ENCODE measurements at places on chromosomes 7 and 10.

DNA sequence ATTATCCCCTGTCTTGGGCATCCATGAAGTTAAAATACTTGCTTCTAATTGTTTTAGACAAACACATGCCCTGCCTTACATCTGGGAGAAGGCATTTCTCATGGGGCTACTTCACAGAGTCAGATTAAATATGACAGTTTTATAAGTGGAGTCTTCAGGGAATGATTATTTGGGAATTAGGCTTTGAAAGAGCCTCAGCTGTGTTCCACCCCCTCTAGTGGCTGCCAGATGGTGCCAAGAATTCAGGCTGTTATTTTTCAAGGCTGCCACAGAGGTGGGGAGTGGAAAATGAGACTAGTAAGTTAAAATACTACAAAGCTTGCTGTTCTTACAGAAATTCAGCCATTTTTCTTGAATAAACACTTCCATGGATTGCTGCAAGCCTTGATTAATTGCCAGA, 45.8 kb upstream of the DNAH11 start:
- no peak for DNase-seq

GRCh38 chr10:7872041-7872442, 53.7 kb downstream of the TAF3 start:
- no peak for DNase-seq

DNA sequence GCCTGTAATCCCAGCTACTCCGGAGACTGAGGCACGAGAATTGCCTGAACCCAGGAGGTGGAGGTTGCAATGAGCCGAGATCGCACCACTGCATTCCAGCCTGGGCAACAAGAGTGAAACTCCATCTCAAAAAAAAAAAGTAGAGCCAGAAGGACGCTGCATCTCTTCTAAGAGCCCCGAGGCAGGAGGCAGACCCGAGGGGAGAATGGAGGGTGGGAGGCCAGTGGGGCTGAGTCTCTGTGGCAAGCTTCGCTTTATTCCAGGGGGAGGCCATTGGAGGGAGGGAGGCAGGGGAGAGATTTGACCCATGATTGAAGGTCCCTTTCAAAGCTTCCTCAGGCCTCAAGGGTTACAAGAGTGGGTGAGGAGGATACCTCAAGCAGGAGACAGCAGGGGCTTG, 18.7 kb downstream of the TTYH3 start:
- no peak for DNase-seq

DNA sequence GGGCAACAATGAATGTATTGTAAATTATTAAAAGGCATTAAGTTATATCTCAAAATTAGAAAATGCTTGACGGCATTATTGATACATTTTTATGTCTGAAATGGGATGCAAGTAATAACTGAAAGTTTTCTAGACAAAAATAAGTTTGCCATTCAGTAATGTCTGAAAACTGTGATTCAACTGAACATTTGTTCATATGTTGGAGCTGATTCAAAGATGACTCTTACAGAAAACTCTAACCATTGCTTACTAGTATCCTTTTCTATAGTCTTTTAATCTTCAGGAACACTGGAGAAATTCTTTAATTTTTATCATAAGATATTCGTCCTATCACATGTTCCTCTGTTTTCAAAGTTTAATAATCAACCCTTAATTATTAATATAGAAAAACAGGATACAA, 71.1 kb upstream of the TFEC start:
- no peak for DNase-seq

GRCh38 chr10:72010234-72010973, 46.2 kb downstream of the CHST3 start:
- no peak for DNase-seq

- no peak for DNase-seq
Measured at GRCh38 chr10:97302088-97302791, 9.8 kb upstream of the ARHGAP19 start.

- no peak for DNase-seq
Measured at GRCh38 chr10:127619546-127620325, 70.6 kb downstream of the NPS start.

GRCh38 chr7:155930061-155930460, 117.8 kb upstream of the SHH start:
- no peak for DNase-seq

DNA sequence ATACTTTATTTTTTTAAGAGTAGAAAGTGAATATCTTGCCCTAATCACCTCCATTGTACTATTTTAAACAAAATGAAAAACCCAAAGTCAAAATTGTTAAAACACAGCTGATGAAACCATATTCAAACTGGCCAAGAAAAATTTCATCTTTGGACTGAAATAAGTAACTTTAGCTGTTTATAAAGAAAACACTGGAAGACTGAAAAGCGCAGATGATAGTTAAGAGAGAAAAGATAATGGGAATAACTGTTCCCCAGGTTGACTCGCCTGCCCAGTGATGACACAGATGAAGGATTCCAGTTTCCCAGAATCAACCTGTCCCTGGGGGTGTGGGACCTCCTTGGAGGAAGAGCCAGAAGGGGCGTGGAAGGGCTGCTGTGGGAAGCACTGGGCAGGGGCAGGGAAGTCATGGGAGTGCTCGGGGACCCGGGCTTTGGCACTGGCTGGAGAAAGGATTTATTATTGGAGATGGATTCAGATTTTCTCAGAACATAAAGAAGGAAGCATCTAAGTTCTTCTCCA, 43.1 kb downstream of the DENND2A start:
- no peak for DNase-seq

DNA sequence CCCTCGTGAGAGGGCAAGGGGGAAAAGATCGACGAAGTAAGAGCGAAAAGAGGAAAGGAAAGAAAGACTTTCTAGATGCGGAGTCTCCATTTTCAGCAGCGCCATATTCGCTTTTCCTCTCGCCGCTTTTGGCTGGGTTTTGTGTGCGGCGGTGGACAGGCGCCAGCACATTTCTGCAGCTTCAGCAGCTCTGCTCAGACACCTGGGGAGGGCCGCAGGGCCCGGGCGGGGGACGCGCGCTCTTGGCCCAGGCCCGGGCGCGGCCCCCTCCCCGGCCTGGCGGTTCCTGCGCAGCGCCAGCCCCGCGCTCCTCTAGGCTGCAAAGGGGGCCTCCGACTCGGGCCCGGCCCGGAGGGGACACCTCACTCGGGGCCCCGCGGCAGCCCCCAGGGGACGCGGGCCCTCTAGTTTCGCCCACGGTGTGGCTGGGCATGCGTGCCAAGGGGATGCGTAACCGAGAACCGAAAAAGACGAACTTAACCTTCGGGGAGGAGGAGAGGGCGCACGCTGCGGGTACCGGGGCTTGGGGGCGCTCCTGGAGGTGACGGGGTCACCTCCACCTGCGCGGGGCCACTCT, 34.5 kb upstream of the EBLN1 start:
- DNase-seq: peak; percentile 63

GRCh38 chr7:110673148-110673547, 417.8 kb upstream of the LRRN3 start:
- DNase-seq: no peak

DNA sequence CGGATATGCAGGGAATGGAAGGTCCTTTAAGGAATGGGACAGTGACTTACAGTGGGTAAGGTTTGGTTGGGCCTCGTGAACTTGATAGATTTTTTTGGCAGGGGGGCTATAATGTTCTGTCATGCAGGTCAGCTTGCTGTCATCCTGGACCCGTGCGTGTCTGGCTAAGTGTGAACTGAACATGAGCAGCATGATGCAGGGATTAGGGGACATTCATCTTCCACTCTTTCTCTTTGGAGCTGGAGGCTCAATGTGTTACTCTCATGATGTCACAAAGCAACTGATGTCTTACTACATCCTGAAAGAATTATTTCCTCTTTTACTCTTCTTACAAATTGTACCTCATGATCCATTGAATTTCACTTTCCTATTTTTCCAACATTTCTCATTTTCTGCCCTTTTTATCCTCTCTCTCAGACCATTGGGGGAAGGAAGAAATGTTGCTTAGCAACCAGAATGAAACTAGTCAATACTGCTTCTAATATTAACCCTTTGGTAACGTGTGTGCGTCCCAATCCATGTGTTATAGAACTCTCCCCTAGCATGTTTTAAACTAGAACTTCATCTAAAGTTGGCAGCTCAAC, 549.1 kb downstream of the LRMDA start:
- DNase-seq: no peak

DNA sequence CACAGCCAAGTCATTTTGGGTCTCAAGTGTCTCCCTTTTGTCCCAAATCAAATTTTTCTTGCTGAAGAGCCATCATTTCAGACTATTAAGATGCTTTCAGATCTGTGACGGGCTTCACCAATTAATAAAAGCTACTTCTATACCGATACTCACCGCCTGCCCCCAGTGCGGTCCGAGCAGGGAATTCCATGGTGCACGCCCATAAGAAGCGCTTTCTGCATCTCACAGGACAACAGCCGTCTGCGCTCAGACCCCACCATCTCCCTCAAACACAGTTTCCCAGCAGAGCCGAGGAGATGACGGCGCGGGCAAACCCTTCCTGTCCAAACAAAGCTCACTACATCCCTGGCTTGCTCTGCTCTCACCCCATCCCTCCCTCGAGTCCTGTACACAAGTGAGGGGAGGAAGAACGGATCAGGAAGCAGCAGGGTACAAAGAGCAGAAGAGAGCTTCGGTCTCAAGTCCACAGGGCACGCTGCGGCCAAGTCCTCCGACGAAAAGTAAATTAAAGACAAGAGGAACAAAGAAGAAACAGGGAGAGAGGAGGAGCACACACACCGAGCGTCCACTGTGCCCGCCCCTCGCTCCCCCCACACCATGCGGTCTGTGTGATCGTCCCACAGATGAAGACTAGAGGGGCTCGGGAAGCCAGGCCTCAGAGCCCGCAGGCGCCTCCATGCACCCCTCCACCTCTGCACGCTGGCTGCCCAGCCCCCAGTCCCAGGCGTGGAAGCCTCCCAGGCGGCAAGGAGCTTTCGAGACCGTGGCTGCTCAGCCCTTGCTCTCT, 121.9 kb downstream of the MAD1L1 start:
- no peak for DNase-seq

DNA sequence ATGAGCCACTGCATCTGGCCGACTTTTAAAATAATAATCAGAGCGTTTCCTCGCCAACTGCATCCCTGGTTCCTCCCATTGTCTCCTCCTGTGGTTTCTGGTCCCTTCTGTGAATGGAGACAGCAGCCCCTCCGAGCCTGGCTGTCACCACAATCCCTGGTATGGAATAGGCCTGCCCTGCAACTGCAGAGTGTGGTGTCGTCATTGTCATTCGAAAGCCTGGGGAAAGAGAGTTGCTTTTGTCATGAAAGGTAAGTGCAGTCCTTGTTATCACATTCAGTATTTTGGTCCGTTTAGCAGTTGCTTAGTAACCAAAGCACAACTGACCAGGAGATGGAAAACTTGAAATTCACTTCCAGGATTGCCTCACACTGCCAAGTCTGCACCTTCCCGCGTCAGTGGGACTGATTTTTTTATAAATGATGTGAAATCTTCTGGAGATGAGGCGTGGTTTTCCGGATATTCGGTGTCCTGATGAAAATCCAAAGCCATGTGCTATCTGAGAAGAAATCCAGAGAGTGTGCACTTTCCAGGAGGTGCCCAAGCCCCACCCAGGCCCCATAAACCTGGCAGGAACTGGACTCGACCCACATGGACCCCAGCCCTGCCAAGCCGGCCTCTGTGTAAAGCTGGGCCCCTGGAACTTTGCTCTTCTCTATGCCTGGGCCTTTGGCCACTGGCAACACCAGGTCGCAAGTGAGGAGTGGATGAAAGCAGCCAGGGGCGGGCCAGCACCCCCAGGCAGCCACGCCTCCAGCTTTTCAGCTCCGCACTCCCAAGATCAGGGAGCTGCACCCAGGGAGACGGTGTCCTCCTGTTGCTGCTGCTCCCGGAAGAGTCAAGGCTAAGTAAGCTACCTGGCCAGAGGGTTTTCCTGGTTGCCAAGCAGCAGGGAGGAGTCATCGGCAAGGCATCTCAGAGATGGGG, 133.7 kb upstream of the SH2B2 start:
- no peak for DNase-seq

GRCh38 chr7:67631476-67631875, 634.8 kb downstream of the TYW1 start:
- DNase-seq: no peak

DNA sequence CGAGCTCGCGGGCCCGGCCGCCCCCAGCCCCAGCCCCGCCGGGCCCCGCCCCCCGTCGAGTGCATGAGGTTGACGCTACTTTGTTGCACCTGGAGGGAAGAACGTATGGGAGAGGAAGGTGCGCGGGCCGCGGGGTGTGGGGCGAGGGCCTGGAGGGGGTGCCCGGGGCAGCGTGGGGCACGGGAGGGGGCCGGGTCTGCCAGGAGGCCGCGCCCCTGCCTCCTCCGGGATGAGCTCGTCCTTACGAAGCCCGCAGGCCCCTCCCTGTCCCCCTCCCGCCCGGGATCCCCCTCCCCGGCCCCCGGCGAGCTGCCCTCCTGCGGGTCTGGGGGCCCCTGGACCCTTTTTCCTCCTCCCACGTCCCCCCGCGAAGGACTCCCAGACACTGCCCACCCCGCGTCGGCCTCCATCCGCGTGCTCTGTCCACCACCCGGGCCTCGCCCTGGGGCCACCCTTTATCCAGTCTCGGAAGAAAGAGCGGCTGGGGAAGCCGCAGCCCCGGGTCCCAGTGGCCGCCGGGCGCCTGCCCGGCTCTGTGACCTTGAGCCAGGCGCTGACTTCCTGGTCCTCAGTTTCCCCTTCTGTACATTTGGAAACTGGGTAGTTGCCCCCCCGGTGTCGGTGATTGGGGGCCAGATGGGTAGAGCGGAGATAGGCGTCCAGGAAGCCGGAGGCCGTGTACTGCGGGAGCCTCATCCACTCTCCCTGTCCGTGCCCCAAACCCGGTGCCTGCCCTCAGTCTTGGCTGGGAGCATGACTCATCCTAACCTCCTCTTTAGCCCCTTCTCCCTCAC, 521 bp downstream of the LIMK1 start:
- DNase-seq: peak; percentile 23

DNA sequence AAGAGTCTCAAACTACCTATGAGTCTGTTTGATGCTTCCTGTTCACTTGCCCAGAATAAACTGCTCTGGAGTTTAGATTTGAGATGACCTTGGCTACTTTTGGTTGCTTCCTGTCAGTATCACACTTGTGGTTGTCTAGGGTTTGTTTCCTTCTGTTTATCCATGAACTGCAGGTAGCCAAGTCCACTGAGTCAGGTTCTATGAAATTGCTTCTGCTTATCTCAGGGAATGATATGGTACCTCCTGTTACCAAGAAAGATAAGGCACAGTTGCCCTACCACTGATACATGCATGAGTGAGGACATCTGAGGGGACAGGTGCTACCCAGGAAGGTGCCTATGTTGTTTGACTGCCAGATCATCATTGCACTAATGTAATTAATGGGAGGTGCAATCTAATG, 15.8 kb upstream of the EEPD1 start:
- no peak for DNase-seq
